ENCODE measurements at places on chromosomes 16 and 17.

- DNase-seq: no peak
Measured at GRCh38 chr17:63356337-63356757, 89.8 kb downstream of the CYB561 start.

- DNase-seq: no peak
Measured at GRCh38 chr16:46920402-46921068, 36.4 kb downstream of the GPT2 start.

DNA sequence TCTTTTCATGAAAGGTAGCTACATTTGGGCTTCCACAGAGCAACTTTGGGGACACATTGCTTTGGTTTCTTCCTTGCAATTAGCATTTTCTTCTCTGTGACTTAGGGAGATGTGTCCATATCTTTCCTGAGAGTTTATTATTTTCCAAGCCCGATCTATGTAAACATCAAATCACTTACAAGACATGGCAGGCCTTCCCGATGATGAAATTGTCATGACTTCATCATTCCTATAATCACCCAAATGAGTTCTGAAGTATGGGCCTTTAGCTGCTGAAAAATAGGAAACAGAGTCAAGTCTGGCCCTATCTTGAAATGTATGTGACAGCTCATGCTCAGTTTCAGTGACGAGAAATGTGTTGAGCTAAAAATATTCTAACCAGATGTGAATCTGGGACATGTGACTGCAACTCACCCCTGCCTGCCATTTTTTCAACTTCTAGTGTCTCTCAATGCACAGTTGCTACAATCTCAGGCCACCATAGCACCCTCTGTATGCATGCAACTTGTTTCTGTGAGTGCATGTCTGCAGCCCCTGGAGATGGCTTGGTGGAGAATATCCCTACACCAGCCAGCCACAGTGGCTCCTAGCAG is 199.6 kb upstream of the MAF start:
- no peak for DNase-seq

DNA sequence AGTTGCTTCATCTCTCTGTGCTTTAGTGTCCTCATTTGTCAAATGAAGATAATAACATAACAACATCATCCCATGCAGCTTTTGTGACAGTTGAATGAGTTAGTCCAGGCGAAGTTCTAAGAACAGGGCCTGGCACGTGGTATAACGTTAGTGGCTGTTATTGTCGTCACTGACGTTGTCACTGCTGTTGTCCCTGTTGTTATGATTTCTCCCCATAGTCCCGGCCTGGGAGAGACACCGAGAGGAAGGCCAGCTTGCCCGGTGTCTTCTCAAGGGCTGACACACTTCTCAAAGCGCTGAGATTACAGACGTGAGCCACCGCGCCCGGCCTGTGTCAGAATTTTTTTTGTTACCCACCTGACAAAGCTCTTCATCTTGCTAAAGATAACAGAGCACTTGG is 29.9 kb downstream of the ABR start:
- DNase-seq: no peak

DNA sequence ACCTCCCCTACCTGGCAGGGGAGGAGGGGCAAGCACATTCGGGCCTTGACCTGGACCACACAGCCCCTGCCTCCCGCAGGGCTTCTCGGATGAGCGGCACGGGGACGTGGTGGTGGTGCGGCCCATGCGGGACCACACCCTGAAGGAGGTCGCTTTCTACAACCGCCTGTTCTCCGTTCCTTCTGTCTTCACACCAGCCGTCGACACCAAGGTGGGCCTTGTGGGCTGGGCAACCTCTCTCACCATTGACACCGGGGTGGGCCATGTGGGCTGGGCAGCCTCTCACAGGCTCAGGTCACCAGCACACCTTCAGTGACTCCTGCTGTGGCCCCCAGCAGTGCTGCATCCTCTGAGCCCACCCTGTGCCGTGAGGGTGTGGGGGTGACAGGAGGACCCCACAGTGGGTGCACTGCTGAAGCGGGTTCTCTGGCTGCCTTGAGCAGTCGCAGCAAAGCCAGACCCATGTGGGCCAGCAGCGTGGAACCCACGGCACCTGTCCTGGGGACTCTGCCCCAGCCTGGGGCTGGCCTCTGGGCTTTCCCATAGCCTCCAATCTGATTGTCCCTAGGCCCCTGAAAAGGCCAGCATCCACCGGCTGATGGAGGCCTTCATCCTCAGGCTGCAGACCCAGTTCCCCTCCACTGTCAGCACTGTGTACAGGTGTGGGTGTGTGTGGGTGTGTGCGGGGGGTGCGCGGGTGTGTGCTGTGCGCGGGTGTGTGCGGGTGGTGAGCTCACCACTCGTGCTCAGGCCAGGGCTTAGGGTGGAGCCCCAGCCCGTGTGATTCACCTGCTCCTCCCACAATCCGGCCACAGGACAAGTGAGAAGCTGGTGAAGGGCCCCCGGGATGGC is 7.5 kb downstream of the CTU2 start:
- DNase-seq: no peak

DNA sequence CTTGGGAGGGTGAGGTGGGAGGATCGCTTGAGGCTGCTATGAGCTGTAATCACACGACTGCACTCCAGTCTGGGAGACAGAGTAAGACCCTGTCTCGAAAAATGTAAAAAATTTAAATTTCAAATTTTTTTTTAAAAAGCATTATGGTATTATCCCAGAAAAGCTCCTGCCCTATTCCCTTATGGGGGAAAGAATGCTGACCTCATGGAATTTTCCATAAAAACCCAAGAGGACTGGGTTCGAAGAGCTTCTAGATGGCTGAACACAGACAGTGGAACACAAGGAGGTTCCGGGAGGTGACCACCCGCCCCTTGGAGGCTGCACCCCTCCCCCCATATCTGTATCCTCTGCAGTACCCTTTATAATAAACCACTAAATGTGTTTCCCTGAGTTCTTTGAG is 4.0 kb downstream of the EIF4A3 start:
- DNase-seq: no peak

- no peak for DNase-seq
Measured at GRCh38 chr17:31392002-31392855, 754 bp downstream of the RAB11FIP4 start.

GRCh38 chr17:6573982-6574686 is 17.8 kb upstream of the PITPNM3 start:
- no peak for DNase-seq

DNA sequence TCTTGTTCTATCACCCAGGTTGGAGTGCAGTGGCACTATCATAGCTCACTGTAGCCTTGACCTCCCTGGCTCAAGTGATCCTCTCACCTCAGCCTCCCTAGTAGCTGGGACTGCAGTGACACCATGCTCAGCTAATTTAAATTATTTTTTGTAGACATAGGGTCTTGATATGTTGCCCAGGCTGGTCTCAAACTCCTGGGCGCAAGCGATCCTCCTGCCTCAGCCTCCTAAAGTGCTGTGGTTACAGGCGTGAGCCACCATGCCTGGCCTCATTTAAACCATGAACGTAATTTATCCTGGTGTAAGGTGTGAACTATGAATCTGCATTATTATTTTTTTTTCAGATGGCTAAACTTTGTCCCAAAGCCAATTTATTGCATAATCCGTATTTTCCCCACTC is 37.3 kb downstream of the LAT start:
- DNase-seq: no peak

DNA sequence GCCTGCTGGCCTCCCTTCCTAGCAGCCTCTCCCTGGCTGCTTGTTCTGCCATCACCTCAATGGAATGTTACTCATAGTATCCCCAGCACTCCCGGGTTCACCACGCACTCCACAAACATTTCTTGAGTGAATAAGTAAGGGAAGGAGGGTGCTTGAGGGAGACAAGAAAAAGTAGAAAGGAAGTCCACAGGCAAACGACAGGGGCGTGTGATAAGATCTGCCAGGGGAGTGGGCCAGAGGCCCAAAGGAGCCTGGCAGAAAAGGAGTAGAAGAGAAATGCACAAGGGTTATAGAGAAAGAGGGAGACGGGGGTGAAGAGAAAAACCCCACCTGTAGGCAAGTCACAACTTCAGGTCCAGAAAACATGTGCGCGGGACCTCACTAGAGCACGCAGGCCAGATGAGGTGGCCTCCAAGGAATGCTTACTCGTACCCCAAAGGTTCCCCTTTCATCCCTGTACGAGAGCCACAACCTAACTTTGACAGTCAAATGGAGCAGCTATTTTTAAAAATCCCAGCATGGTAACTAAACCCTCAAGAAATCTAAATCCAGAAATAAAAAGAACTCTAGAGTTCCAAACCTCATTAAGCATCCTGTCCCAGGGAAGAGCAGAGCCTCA is 6.6 kb downstream of the ZDHHC7 start:
- DNase-seq: no peak

DNA sequence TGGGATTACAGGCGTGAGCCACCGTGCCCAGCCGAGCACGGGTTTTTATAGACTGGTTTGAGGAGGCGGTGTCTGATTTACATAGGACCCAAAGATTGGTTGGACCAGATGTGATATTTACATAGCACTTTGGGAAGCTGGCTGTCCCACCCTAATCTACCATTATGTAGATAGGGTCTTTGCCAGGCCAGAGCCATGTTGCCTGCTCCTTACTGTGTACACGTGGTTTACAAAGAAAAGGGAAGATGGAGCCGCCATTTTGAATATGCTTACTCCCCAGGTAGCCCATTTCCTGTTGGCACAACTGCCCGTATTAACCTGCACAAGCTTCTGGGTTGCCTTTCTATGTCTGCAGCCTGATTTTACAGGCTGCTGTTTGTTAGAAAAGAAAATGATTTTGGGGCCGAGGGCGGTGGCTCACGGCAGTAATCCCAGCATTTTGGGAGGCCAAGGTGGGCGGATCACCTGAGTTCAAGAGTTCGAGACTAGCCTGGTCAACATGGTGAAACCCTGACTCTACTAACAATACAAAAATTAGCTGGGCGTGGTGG is 89.9 kb upstream of the EEF2KMT start:
- no peak for DNase-seq

DNA sequence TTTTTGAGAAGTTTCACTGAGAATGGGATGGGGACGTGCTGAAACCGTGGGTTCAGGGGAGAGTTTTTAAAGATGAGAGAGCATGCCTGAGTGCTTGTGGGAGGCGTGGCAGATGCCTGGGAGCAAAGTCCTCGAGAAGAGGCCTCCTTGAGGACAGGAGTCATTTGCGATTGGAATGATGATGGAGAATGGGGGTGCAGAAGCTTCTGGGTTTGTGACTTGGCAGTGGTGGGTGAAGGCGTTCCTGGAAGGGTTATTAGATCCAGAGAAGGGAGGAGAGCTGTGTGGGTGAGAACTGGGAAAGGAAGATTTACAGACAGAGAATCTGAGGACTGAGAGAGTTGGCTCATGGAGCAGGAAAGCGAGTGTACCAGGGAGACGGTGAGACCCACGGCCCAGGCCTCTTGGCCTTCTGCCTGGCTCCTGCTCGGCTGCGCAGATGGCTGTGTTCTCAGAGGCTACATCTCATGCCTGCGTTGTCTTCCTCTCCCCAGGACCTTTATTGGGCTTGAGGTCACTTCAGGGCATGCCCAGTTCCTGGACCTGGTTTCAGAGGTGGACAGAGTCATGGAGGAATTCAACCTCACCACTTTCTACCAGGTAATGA is 8.6 kb upstream of the MMP15 start:
- no peak for DNase-seq
